SK-N-SH (cell line): ENCODE measurements at places on chromosomes 3 and 15. TPM values are rescaled to one million over a fixed set of nuclear protein-coding genes. Genes with fewer than 3 reads are reported as not detected.

Gene PPP1R14D
- polyA plus RNA-seq = not detected in 2 replicates

Gene GREM1
- polyA plus RNA-seq = 23.9 and 46.4 TPM in 2 replicates

Gene DUOXA2
- polyA plus RNA-seq = not detected in 2 replicates

Gene SCAANT1
- polyA plus RNA-seq = not detected in 2 replicates

Gene SLC6A20
- polyA plus RNA-seq = not detected in 2 replicates

Gene CPN2
- not detected in 2 replicates for polyA plus RNA-seq
